ENCODE measurements at places on chromosomes 2 and 18.

GRCh38 chr2:126672980-126673605 lies 17.1 kb downstream of the GYPC start:
- DNase-seq: no peak

- DNase-seq: no peak
Measured at GRCh38 chr18:73101977-73102376, 234.2 kb upstream of the NETO1 start.

- no peak for DNase-seq
Measured at GRCh38 chr2:118473846-118474540, 373.5 kb downstream of the EN1 start.

GRCh38 chr2:201235860-201236811 lies 24.2 kb upstream of the CASP8 start:
- DNase-seq: peak; percentile 68

DNA sequence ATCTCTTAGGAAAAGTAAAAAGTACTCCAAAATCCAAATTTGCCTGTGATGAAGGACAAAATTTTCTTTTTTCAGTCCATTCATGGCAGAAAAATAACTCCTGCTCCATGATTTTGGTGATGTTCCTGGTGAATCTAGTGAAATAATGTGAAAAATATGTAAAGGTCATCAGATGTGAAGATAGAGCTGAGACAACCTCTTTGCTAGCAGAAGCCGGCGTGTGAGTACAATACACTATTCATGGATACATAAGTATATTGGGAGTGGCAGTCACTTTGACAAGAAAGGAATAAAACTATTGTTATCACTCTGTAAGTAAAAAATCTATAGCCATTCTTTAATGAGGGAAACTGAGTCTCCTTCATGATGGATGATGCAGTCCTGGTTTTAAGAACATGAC lies 6.3 kb upstream of the SLC1A4 start:
- no peak for DNase-seq

- no peak for DNase-seq
Measured at GRCh38 chr2:65050931-65051330, 5.3 kb upstream of the CEP68 start.

DNA sequence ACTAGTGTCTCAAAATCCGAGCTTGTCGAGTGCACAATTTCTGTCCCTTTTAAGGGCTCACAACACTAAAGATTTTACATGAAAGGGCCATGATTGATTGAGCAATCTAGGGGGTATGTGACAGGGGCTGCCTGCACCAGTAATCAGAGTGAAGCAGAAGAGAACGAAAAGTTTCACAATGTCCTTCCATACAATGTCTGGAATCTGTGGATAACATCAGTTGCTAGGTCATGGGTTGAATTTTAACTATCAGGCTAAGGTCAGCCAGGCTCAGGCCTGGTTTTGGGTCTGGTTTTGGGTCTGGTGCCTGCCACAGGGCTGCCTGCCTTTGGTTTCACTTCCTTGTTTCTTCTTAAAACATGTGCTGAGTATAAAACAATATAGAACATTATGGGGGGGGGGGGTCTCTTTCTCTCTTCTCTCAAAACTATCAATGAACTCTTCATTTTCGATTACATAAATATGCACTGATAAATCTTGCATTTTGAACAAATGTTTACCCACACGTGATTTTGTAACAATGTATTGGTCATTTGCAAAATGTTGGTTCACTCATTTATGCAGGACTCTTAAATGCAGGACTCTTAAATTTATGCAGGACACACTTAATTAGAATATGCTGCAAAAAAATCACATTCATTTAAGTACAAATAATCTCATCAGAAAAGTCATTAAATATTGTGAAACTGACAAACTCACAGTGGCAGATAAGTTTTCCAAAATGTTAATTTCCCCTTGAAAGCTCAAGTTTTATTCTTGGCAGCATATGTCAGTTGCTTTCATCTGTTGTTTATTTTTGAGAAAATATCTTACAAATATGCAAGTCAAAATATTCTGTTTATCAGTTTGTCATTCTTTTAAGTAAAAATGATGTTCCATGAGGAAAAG lies 290.5 kb upstream of the KYNU start:
- no peak for DNase-seq

GRCh38 chr2:73281244-73281643 lies 3.0 kb downstream of the FBXO41 start:
- no peak for DNase-seq

- DNase-seq: peak; percentile 65
Measured at GRCh38 chr18:49055754-49056172, 105.0 kb upstream of the SMAD7 start.

DNA sequence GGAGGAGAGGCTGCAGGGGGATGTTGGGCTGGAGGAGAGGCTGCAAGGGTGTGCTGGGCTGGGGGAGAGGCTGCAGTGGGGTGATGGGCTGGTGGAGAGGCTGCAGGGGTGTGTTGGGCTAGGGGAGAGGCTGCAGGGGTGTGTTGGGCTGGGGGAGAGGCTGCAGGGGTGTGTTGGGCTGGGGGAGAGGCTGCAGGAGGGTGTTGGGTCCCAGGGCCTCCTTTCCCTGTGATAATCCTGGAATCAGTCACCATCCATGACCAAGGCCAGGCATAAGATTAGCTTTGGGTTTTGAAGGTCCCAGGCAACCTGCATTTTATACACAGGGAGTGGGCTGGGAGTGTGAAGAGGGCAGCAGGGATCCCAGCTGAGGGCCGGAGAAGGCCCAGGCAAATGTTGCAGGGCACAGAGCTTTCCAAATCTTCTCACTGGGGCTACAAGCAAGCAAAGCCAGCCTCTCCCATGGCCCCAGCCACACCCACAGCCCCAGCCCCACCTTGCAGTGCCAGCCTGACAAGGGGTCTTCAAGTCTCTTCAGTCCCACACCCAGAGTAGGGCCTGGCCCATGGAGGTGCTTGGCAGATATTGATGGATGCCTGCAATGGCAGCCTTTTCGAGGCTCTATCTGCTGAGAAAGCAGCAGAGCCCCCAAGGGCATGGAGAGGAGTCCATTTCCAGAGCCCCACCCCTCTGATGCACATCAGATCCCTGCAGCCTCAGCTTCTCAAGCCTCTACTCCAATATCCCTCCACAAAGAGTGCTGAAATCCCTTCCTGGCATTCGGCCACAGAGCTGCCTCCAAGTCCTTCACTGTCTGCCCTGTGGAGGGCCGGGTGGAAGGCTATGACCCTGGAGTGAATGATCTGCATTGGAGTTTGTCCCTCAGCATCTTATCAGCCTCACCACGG lies 50.3 kb upstream of the GLI2 start:
- no peak for DNase-seq

DNA sequence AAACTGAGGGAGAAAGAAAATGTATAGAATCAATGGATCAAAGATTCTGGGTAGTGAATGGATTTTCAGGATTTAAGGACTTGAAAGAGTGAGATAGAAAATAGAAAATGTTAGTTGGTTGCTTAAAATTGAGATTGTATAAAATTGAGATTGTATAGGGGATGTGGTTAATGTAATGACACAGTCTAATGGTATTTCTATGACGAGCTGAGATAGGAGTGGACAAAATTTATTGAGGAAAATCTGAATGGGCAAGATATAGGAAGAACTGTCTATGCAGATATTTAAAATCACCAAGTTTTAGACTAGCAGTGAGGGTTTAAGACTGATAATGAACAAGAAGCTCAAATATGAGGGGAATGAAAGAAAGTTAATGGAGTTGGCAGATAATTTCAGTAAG lies 406.6 kb downstream of the NYAP2 start:
- DNase-seq: no peak

DNA sequence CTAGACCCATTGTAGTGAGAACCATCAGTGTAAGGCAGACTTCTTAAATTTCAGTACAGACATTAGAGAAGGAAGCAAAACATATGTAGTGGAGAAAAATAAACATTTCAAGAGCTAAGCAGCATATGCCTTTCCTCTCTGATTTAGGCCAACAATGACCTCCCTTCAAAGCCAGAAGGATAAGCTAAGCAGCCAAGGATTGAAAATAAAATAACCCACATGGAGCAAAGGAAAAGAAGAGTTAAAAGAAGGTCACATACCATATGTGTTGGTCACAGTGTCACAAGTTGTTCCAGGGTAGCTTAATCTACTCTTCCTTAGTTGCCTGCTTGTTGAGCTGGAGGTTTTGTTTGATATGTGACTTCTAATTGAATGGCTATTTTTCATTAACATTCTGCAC lies 15.6 kb upstream of the LAMA1 start:
- no peak for DNase-seq

GRCh38 chr2:42903821-42904575 lies 111.6 kb upstream of the HAAO start:
- DNase-seq: no peak

- no peak for DNase-seq
Measured at GRCh38 chr18:49365346-49365745, 95.1 kb downstream of the DYM start.

- DNase-seq: peak; percentile 21
Measured at GRCh38 chr18:79522451-79523205, 126.9 kb downstream of the NFATC1 start.

DNA sequence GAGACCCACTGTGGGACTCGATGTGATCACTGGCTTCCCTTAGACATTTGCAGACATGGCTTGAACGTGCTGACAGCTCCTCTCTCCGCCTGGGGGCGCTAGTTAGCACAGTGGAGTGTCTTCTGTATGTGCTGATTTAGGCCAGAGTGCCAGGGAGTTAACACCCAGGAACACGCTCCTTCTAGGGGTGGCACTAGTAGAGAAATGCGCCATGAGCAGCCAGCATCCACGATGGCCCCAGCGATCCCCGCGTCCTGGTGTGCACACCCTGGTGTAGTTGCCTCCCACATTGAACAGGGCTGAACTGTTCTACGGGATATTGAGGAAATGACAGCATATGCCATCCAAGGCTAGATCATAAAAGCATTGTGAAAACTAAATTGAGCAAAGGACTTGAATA lies 11.4 kb upstream of the NMUR1 start:
- DNase-seq: no peak

GRCh38 chr2:4090668-4091630 lies 387.6 kb downstream of the DCDC2C start:
- DNase-seq: no peak

GRCh38 chr2:118250463-118250862 lies 162.2 kb downstream of the INSIG2 start:
- no peak for DNase-seq

GRCh38 chr2:145910416-145910815 lies 1390.5 kb upstream of the ZEB2 start:
- DNase-seq: no peak

GRCh38 chr2:178514664-178515063 lies 34.4 kb downstream of the PLEKHA3 start:
- no peak for DNase-seq

- no peak for DNase-seq
Measured at GRCh38 chr18:24396082-24396633, 1.5 kb downstream of the OSBPL1A start.

- no peak for DNase-seq
Measured at GRCh38 chr2:63846487-63846886, 4.8 kb downstream of the UGP2 start.

DNA sequence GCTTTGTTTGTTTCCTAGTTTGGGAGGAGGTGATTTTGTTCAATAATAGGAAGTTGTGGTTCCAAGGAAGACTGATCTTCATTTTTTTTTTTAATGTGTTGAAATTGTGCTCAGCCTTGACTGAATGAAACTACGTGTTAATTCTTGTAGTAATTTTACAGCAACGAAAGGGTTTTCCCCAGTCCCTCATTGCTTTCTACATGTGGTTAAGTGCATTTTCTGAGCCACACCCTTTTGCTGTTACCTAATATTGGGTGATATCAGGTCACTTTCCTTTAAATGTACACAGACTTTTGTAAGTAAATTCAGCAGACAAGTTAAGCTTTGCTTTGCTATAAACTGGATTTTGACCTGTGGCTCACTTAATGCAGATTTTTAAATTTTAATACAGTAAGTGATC lies 73.6 kb downstream of the OTX1 start:
- no peak for DNase-seq

- DNase-seq: no peak
Measured at GRCh38 chr2:211879323-211879722, 659.3 kb downstream of the ERBB4 start.

DNA sequence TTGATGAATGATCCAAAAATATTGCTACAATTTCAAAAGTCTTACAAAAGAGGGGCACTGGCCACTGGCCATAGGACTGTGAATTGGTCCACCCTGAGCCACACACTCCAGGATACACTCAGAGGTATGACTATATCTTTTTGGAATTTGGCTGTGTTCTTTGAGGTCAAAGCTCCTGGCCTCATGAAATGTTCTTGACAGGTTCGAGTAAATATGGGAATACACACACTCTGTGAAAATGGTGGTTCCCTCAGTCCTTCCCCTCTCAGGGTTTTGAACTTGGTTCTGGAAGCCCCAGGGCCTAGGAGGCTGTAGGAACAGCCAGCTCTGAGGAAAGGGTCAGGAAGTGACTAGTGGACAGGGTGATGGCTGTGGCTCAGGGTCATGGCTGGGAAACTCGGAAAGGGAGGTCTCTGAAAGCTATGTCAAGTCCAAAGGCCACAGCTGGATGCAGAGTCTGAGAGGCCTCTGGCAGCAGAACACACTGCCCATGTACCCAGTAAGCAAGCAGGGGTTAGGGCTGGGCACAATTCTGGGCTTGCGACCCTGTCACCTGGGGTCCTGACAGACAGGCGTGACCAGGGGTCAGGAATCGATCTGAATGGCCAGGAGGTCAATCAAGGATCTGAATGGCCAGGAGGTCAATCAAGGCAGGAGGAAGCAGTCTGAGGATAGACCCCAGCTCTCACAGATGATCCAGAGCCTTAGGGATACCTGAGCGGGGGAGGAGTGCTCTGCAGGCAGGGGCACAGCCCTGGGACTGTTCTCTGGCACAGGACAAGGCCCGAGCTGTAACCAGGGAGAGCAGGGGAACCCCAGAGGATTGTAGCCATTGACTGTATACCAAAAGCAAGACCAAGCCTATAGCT lies 223.4 kb upstream of the SMAD2 start:
- no peak for DNase-seq

DNA sequence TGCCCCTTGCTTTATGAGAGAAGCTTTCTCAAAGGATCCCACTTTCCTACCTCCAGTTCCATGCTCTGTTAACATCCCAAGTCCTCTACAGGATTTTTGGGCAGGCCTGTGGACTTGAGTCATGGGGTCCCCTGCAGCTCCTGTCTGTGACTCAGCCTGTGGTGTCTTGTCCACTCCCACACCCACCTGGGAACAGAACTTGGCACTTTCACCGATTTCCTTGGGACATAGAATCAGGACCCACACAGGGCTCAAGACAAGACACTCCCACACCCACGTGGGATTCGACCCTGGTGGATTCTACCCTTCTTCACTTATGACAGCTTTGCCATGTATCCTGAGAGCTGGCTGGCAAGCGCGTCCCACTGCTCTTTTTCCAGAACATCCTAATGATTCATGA lies 30.7 kb upstream of the HDAC4 start:
- DNase-seq: no peak

- no peak for DNase-seq
Measured at GRCh38 chr2:95091885-95092555, 29.6 kb downstream of the MRPS5 start.

GRCh38 chr2:19800796-19801195 lies 101.0 kb downstream of the TTC32 start:
- DNase-seq: no peak

- no peak for DNase-seq
Measured at GRCh38 chr2:148789059-148789458, 86.0 kb upstream of the KIF5C start.

- DNase-seq: no peak
Measured at GRCh38 chr2:8927510-8928455, 75.7 kb downstream of the MBOAT2 start.
